ENCODE measurements at places on chromosomes 5 and 9.

GRCh38 chr5:65247594-65247993 is 234.1 kb downstream of the ADAMTS6 start:
- no peak for DNase-seq

- no peak for DNase-seq
These were observed 3.9 kb downstream of the HMGCR start for GRCh38 chr5:75340714-75341478.

- no peak for DNase-seq
These were observed 170.5 kb upstream of the SMIM23 start for GRCh38 chr5:171614971-171615653.

DNA sequence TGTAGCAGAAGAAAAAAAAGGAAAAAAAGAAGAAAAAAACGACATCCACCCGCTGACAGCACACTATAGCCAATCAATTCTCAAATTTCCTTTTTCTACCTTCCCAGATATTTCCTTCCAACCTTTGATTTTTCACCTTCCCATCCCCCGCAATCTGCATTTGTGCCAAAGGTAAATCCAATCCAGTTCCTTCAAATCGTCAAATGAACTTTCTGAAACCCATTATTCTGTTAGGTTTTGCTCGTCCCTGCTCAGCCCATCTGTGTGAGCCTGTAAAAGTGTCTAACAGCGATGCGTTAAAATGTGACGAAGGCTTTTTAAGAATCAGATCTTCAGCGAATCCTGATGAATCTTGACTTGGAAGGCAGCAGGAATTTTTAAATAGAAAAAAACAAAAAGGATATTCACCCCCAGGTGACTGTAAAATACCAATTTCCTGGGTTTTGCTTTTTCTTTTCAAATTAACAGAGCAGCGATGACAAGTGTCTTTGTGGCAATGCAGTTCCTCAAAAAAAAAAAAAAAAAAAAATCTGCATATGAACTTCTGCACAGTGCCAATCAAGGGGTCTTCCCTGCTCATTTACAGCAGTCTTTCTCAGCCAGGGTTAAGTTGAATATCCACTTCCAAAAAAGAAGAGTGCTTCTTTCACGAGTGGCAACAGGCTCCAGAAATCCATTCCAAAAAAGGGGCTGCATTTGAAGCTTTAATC is 367 bp upstream of the SHC3 start:
- no peak for DNase-seq

- no peak for DNase-seq
These were observed 239.9 kb downstream of the ROR2 start for GRCh38 chr9:91710158-91710557.

DNA sequence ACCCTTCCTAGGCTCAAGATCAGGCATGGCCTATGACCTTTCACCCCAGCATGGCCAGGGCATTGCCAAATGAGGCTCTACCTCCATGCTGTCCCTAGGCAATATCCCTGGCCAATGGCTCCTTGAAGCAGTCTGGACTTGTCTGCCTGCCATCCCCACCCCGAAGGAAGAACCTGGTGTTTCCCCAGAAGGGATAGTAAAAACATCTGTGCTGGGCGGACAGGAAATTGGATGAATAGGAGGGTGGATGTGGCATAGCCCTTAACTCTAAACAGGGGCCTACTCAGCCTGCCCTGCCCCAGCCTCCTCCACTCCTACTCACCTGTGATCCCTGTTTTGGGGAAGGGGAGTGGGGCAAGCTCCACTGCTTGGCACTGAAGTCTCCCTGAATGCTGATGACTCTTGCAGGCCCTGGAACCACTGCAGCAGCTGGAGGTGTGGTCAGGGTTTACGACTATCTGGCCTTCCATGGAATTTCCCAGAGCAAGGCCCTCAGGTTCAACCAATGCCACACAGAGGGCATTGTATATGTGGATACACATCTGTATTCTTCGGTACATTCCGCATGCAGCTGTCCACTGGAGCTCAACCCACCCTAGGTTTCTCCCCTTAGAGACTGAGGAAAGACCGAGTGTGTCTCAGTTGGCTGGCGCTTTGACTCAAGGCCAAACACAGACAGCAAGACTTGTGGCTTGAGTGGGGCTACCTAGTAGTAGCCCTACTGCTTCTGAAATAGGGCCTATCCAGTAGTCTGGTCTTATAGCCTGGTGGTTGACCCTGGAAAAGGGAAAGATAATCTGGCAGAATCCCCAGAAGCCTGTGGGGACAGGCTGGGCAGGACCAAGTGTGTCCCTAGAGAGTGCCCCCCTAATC is 6.4 kb upstream of the P4HA2 start:
- DNase-seq = no peak

Measured in NCI-H524 (cell line).